Kidney glomerular epithelial cell (primary cell): ENCODE measurements at places on chromosomes 3 and 15.

DNA sequence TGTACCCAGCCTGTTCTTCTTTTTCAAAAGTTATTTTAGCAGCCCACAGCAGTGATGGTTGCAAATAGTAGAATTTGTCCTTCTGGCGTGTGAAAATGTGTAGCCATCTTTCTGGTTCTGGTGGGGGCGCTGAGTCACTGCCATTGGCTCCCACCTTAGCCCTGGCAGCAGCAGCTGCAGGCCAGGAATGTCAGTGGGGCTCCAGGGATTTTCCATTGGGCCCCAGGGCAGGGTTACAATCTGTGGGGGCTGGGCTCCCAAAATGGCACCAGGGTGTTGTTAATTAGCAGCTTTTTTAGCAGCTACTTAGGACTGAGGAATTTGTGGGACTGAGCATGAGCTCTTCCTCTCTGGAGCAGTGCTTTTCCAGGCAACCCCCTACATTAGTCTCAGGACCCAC, 38.9 kb downstream of the TOPAZ1 start:
- no peak for DNase-seq

DNA sequence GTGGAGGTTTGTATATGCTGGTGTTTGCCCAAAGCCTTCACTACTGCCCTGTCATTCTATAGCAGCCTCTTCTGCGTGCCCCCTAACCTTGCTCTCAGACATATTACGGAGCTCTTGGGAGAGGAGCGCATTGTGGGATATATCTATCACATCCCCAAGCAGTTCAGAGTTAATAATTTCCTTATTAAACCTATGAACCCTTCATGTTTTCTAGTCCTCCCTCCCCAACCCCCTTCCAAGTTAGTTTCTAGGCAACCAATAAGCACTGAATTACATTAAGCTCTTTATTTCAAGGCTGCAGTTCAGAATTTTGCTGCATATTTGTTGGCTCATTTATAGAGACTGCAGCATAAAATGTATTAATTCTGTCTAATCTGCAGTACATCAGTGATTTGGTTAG, 57.3 kb upstream of the GRM7 start:
- DNase-seq: no peak

DNA sequence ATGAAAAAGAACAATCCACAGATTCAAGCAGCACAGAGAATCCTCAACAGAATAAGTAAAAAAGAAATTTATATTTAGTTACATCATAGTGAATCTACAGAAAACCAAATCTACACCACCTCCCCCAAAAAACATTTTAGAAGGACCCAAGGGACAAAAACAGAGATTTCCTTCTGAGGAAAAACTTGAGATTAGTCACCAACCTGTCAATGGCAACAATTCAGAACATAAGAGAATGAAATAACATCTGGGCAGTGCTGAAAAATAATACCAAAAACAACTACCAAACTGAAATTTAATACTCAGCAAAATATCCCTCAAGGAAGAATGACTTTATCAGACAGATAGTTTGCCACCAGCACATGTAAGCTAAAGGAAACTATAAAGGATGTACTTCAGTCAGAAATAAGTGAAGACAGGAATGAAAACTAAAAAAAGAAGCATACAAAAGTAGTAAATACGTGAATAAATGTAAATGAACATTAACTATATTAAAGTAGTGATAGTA, 260.7 kb downstream of the ULK4 start:
- DNase-seq: no peak

- DNase-seq: no peak
These were observed 1.8 kb upstream of the USF3 start for GRCh38 chr3:113698213-113698742.
